Lung (tissue), 17 donors: ENCODE measurements at places on chromosomes 1 and 21. TPM values are rescaled to one million over a fixed set of nuclear protein-coding genes. Genes with fewer than 3 reads are reported as not detected.

- no peak for DNase-seq
Measured at GRCh38 chr1:75707191-75707590, 17.3 kb upstream of the ACADM start.

- no peak for DNase-seq
Measured at GRCh38 chr21:19683492-19683891, 1279.9 kb upstream of the TMPRSS15 start.

WRAP73 gene
- total RNA-seq = 17.3 TPM

NBPF20 gene
- total RNA-seq = 2.1 TPM

GRCh38 chr1:190475421-190476141 lies 2.1 kb downstream of the BRINP3 start:
- peak; percentile 73 for DNase-seq

- DNase-seq = no peak
Measured at GRCh38 chr1:72567521-72567920, 285.2 kb upstream of the NEGR1 start.

DNA sequence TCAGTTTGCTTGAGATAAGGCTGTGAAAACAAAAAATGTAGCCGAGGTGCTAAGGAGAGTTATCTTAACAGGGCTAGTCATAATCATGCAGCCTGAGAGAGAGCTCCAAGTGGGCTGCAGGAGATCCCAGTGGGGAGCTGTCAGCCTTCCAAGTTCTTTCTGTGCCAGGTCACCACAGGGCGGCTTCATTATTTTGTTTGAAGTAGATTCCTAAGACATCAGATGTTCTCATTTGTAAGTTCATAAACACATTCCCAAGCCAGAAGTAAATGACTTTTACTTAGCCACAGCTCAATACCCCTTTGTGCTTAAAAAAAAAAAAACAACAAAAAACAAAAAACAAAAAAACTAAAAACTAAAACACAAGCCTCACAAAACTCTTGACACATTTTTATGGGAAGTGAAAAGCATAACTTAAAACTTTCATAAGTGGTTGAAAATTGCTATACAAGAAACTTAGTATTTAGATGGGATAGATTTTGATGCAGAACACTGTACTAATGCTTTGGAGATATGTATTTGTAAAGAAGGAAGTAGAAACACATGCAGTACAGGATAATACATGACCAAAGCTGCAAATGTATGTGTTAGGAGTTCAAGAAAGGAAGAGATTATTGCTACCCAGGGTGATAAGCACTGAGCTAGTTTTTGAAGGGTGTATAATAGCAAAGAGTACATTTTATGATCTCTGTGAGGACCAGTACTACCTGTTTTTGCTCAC lies 8.6 kb downstream of the CDC14A start:
- peak; percentile 56 for DNase-seq

GCLM gene
- total RNA-seq = 14.8 TPM

TEKT2 gene
- total RNA-seq = 40.2 TPM

- DNase-seq = no peak
Measured at GRCh38 chr1:187626056-187626455, 797.3 kb downstream of the PLA2G4A start.

OLFML2B gene
- 12.4 TPM for total RNA-seq

DNA sequence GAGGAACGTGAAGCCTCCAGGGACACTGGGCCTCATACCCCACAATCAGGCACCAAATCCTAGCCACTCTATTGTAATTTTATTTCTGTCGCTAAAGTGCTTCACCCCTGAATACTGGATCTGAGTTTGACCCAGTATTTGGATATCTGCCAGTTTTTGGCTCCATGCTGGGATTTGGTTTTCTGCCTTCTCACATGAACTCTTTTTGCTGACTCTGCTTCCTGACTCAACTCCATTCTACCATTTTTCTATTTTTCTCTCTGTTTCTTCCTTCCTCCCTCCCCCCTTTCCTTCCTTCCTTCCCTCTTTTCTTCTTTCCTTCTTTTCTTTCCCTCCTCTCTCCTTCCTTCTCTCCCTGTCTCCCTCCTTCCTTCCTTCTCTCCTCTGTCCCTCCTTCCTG lies 151.3 kb upstream of the GJB5 start:
- no peak for DNase-seq

DNA sequence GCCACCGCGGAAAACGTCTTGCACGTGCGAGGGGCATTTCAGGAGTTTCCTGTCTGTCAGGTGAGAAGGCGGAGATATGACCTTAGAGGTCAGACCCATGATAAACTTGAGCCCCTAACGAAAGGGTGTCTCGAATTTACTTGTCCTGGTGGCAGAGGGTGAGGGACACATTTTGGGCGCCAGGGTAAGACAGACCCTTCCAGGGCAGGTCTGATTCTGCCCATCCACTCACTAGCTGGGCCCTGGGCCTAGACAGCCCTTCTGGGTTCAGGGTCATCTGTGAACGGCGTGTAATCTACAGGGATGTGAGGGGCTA lies 395 bp upstream of the CSRP1 start:
- no peak for DNase-seq

HES4 gene
- 47.9 TPM for total RNA-seq

EDARADD gene
- 2.3 TPM for total RNA-seq

COL8A2 gene
- 2.0 TPM for total RNA-seq

GRCh38 chr1:206105464-206105995 lies 11.7 kb downstream of the AVPR1B start:
- no peak for DNase-seq

DNA sequence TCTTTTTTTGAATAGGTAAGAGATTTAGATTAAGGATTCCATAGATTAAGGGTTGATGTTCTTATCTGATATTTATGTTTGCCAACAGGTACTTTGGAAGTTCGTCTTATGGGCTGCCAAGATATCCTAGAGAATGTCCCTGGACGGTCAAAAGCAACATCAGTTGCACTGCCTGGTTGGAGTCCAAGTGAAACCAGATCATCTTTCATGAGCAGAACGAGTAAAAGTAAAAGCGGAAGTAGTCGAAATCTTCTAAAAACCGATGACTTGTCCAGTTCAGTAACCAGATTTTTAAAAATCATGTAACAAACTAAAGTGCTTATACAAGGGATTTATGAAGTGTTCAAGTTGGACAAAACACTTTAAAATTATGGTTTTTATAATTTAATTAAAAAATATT lies 100.5 kb downstream of the PKN2 start:
- no peak for DNase-seq

GRCh38 chr21:39685991-39686390 lies 59.0 kb upstream of the IGSF5 start:
- no peak for DNase-seq

GRCh38 chr1:155645648-155646047 lies 35.6 kb downstream of the MSTO1 start:
- no peak for DNase-seq

DNA sequence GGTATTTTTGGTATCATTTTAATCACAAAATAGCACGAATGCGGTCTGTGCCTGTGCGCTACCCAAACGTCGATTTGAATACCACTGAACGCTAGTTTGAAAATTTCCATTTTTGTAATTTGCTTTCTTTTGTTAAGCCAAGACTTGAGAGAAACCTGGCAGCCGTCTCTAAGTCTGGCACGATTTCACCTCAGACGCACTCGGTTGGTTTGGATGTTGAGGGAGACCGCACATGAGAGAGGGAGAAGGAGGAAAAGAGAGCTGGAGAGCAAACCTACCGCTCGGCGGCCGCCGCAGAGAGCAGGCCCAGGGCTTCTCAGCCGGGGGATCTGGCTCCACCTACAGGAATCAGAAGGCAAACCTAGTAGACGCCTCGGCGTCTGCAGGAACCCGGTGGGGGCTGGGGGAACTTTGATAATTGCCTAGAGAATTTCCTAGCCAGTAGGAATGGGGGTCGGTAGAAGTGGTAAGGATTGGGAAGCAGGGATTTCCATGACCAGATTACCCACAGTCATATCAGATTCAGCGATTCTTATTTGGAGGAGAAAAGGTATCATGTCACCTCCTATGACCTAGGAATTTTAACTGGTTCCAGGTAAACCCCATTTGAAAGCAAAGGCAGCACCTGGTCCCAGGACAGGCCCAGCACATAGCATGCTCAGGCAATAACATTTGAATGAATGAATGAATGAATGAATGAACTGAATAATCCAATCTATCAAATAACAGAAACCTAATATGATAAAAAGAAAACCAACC lies 83.2 kb downstream of the TM2D1 start:
- peak; percentile 72 for DNase-seq

DNA sequence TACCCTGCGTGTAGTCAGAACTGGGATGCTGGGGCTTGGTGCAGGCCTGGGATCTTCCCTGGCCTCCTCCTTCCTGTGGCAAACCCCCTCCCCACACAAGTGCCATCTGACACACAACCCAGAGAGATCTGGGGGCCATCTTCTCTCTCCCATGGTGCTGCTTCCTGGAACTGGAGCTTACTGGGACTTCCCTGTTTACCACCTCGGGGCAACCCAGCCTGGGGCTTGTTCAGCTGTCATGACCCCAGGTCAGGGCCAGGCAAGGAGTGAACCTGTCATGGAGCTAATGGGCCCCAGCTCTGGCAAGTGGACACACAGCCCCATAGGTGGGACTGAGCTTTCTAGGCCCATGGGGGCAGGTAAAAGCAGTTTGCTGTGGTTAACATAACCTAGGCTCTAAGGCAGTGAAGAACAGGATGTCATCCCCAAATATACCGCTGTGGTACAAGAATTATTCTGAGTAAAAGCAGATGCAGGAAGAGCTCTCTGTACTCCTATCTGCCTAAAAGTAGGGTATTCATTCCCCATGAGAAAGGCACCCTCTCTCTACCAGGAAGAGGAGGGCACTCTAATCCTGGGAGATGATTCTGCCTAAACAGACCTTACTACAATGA lies 2.4 kb downstream of the TRIM11 start:
- peak; percentile 7 for DNase-seq

GUCA2A gene
- not detected for total RNA-seq

- DNase-seq = no peak
Measured at GRCh38 chr1:182754543-182755314, 34.8 kb upstream of the NPL start.

DNA sequence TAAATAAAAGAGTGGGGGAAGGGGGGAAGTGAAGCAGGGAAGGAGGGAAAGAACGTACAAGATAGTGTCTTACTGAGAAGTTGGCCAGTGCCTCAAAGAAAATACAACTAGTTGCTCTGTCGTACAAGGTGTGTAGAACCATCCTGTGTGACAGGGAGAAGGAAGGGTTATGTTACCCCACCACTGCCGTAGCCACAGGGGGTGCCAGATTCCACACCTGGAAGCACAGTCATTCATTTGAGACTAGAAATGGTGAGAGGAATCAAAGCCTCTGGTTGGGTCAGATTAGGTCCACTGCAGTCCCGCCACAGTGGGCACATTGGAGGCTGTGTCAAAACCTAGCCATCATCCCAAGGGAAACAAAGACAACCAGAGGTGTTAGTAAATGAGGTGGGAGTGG lies 2.7 kb upstream of the ERI3 start:
- no peak for DNase-seq

GRCh38 chr1:156525856-156526489 lies 25.4 kb upstream of the MEF2D start:
- DNase-seq = no peak

DNA sequence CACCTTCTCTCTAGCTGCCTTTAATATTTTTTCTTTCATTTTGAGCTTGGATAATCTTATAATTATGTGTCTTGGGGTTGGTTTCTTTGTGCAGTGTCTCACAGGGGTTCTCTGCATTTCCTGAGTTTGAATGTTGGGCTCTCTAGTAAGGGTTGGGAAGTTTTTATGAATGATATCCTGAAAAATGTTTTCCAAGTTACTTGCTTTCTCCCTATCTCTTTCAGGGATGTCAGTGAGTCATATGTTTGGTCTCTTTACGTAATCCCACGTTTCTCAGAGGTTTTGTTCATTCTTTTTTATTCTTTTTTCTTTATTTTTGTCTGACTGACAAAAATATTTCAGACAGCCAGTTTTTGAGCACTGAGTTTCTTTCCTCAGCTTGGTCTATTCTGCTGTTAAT lies 55.4 kb upstream of the CCDC190 start:
- DNase-seq = no peak

ANKRD34A gene
- 0.06 TPM for total RNA-seq

HSF2BP gene
- 0.60 TPM for total RNA-seq

NBPF8 gene
- total RNA-seq = 17.2 TPM

DNA sequence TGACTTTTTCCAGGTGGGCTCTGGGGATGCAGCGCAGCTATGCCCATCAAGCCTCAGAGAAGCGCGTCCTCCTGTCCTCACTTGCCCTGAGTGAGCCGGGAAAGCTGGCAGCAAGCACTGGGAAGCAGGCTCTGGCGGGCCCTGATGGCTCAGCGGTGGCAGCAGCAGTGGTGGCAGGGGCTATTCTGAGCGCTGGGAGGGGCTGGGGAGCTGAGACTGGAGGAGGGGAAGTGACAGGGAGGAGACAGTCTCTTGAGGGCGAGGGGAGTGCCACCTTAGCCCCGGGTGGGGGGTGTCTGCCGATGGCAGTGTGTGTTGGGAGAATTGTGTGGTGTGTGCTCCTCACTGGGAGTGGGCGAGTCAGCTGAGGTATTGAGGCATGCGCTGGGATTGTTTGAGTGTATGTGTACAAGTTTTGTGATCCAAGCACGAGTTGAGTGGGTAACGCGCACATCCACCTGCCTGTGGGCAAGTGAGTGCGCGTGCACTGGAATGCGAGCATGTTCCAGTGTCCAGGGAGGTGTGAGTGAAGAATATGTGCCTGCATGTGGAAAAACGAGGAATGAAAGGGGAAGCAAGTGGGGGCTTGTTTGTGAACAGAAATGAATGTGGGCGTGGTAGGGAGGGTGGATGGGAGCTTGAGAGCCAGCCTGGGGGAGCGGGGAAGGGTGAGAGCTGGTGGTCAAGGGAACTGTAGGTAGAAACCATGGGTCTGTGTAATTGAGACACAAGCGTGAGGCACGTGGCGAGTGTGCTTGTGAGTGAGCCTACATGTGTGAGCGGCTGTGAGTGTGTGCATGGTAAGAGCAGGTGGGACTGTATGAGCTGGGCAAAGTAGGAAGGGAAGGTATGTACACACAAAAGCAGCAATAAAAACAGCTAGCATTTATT lies 2.9 kb upstream of the FOXO6 start:
- no peak for DNase-seq

GRCh38 chr21:16476056-16476825 lies 746.5 kb downstream of the USP25 start:
- peak; percentile 52 for DNase-seq

- no peak for DNase-seq
Measured at GRCh38 chr1:92759361-92759760, 25.5 kb downstream of the EVI5 start.

NSL1 gene
- 27.5 TPM for total RNA-seq

HMGCS2 gene
- 0.28 TPM for total RNA-seq

- DNase-seq = no peak
Measured at GRCh38 chr1:202781180-202781579, 27.0 kb downstream of the KDM5B start.

- DNase-seq = peak; percentile 32
Measured at GRCh38 chr21:31732597-31733550, 956 bp upstream of the SCAF4 start.
